ENCODE measurements at places on chromosomes 3 and 15.
A peak's percentile ranks its signal among the peaks of the same experiment; 100 is the strongest.

GRCh38 chr3:22861426-22861825 lies 341.7 kb upstream of the UBE2E2 start:
- DNase-seq: no peak

- DNase-seq: peak; percentile 28
Observed at GRCh38 chr15:68425428-68426060, 6.4 kb downstream of the ITGA11 start.

DNA sequence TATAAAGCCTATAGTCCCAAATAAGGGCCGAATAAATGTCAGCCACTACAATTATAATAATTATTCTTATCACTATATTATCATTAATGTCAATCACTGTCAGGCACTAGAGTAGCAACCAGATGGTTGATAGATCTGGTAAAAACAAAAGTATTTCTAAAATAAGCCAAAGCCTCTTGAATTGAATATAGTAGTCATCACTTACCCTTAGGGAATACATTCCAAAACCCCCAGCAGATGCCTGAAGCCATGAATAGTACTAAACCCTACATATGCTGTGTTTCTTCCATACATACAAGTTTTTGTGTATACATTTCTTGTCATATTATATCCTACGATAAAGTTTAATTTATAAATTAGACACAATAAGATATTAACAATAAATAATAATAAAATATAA lies 59.1 kb downstream of the LRRC3B start:
- no peak for DNase-seq

DNA sequence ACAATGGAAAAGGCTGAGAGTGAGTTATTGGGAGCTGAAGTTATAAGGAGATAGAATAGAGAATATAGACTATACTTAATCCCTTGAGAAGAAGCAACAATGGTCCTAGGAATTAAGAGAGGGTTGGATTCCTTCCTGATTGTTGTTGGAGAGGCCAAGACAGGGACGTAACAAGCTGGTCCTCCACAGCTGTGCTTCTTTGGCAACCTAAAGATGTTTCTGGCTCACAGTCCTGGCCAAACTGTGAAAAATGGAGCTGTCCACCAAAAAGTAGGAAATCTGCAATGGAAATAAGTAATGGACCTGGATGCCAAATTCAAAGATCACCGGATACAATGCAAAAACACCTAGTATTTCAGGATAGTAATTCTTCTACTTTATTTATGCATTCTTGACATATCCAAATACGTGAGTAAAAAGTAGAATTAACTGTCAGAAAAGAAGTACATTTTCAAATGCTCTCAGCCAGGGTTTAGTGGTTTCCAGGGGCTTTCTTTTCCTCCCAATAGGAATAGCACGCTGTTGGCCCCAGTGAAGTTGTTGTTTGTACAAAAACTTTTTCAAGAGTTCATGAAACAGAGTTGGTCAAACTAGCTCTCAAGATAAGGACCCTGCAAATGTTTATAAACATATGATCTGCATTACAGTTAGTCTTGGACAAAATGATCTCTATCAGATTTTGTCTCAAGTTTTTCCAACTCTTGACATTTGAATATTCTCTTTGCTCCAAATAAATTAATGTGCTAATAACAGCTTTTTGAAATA lies 28.3 kb downstream of the CERS3 start:
- DNase-seq: no peak

DNA sequence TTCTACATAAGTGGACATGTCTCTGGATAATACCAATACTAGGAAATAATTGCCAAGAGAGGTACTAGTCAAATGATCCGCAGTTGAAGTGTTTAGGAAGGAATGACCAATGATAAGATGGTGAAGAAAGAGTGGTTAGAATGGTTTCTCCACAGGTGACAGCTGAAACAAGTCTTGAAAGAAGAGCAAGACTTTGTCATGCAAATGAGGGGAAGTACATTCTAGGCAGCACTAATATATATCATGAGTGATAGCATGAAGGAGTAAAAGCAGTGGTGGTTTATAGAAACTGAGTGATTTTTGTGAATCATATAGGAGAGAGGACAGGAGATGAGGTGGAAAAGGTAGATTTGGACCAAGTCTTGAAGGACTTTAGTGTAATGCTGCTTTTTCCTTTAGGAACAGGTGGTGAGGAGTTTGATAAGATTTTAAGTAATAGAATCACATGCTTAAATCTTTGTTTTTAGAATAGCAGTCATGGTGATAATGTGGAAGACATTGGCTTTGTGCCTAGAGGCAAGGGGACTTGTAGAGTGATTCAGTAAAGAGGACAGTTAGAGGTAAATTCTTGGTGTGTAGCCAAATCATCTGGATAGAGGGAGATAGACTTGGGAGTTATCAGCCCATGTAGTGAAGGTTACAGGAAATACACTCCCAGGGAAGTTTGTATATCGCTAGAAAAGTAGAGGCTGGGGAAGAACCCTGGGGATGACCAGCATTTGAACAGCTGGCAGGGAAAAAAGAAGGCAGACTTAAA lies 31.9 kb downstream of the SLMAP start:
- no peak for DNase-seq

DNA sequence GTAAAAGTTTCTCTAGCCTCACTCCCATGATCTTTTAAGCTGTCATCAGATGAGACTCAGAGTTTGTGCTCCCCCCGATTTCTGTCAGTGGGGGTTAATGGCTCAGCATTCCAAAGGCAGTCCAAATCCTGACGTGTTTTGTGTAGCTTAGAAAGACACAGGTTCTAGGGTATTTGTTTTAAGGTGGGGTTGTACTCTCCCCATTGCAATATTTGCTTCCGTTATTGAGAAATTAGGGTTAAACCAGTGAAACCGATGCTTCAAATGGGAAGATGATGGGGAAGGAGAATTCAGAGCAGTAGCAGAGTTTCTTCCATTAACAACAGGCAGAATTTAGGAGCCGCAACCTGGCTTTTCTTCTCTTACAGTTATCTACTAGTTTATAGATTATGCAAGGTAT lies 3.4 kb downstream of the PIGB start:
- no peak for DNase-seq

GRCh38 chr3:195900436-195901355 lies 7.7 kb downstream of the TNK2 start:
- DNase-seq: no peak

DNA sequence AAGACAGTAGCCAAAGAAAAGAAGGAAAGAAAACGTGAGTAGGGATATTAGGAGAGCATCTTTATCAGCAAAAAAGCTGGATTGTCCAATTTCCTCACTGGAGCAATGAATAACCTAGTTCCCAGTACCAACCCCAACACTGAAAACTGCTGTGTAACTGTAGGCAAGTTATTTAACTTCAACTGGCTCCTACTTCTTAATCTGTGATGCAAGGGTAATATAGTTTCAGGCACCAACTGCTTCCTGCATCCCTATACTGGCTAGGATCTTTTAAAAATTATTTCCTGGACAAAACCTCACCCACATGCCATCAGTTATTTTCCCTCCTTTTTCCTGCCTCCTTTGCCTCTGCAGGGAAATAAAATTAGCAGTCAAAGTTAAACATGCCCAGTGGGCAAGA lies 59.6 kb downstream of the ZBTB20 start:
- no peak for DNase-seq

All from AG09319 (cell line).